Astrocyte of the spinal cord (primary cell): ENCODE measurements at places on chromosomes 4 and X.

DNA sequence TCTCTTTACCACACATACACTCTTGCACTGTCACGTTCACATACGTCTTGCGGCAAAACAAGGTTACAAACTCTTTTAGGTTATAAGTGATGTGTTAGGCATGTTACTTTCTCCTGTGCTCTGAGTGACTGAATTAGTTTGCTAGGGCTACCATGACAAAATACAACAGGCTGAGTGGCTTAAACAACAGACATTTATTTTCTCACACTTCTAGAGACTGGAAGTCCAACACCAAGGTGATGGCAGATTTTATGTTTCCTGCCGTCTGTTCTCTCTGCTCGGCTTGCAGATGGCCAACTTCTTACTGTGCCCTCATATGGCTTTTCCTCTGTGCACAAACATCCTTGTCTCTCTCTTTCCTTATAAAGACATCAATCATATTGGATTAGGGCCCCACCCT is 1224.3 kb upstream of the TENM3 start:
- DNase-seq = no peak

- peak; percentile 83 for DNase-seq
Observed at GRCh38 chr4:169810325-169811323, 52.9 kb upstream of the HPF1 start.

DNA sequence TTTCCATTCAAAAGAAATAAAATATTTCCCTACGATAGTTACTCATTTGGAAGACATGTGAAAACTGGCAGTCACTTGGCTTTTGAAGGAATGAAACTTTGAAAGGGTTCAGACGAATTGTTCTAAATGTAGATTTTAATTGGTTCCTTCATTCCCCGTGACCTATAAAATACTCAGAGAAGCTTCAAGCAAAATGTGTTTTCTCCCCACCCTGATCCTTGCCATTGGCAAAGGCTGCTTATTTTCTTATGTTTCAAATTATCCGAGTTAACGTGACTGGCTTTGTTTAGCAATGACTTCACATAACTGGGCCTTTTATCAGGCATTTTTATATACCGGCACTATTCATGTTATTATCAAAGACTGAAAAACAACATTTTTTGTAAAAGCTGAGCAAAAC is 204.1 kb upstream of the NEIL3 start:
- DNase-seq = no peak

DNA sequence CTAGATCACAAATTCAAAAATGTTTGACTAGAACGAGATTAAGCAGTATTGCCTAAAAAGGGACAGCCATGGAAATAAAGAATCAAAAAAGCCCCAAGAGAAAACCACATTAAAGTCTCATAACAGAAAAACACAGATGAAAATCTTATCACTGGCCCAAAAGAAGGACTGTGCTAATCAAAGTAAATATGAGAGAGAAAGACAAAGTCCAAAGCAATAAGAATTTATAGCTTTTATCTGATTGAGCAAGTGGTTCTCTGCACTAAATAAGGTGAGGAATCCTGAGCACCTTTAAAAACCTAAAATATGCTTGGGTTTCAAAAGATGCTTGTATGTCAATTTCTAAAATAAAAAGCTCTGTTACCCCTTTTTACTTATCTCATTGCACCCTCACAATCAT is 409.3 kb downstream of the GASK1B start:
- no peak for DNase-seq

- DNase-seq = no peak
Observed at GRCh38 chrX:71144651-71145050, at the start of gene NLGN3. TSS of gene NLGN3 (plus strand) at chrX:71144841. CDS start at chrX:71147750, 2,909 bp downstream.

DNA sequence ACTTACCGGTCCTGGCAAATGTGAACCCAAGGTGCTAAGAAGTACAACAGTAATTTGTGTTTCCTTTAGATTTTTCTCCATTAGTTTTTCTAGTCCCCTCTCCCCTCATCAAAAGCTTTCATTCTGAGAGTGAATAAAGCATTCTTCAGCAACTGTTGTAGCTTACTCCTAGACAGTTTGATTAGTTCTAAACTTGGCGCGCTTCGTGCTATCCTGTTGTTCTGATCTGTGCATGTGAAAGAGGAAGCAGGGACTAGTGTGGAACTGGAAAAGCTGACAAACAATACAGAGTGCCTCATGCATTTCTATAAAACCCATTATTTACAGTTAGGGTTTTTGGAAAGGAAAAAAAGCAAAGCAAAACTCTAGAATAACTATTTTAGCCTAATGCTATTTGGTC is 556.9 kb upstream of the SLIT2 start:
- DNase-seq = no peak

GRCh38 chr4:55668449-55668848 is 32.4 kb upstream of the NMU start:
- DNase-seq = no peak

GRCh38 chrX:23403849-23404248 is 69.2 kb downstream of the PTCHD1 start:
- DNase-seq = no peak

DNA sequence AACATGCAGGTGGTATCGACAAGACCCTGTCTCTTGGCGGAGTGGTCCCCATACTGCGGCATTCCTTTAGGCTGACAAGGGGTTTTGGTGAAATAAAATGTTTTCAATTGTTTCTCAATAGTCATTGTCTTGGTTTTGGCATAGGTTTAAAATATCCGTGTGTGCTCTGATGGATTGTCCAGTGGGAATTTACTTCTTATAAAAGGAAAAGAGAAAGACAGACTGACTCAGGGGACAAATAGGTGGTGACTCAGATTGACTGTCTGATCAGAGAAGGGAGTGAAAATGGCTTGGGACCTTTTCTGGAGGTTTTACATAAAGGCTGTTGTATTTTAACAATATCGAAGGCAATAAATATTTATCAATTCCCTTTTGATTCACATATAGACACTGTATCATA is 129.8 kb downstream of the SORBS2 start:
- peak; percentile 65 for DNase-seq

DNA sequence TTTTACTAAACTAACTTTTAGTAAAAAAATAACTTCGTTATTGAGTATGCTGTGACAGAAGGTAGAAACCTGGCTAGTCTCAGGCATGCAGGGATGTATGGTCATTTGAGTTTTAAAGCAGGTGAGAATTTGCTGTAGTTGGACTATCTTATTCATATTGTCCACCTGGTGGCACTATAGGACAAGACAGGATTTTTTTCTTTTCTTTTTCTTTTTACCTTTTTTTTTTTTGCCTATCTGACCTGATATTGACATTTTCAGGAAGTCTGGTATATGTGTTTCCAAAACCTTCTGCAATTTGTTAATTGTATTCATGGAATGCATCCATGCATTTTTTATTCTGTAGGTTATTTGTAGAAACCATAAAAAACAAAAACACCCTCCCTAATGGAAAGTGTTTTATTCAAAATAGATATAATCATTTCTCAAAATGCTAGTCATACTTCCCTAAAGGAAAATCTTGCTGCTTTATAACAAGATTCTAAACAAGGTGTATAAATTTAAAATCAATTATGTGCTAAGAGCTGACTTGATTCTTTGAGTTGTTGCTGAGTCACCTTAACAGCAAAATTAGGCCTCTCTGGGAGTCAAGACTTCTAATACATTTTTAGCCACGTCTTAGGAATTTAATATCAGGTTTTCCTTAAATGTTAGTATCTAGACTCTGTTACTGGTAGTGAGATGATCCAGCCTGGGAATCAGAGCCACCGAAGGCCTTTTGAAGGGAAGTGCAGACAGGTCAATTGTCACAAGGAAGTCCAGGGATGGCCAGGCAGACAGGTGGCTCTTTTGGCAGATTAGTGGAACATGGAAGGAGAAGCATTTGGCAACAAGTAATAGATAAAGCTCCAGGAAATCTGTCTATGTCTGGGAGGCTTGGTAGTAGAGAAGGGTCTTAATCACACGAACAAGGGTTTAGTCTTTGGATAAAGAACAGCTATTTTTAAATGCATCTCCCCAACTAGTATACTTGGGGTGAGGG is 201.3 kb upstream of the GNPDA2 start:
- DNase-seq = peak; percentile 31

- peak; percentile 32 for DNase-seq
Observed at GRCh38 chrX:150363561-150364346, 637 bp downstream of the MAMLD1 start.

GRCh38 chrX:103092942-103093341 is at the start of gene NXF3:
TSS of gene NXF3 (minus strand) at chrX:103093143. CDS start at chrX:103093023, 120 bp downstream.
- no peak for DNase-seq

DNA sequence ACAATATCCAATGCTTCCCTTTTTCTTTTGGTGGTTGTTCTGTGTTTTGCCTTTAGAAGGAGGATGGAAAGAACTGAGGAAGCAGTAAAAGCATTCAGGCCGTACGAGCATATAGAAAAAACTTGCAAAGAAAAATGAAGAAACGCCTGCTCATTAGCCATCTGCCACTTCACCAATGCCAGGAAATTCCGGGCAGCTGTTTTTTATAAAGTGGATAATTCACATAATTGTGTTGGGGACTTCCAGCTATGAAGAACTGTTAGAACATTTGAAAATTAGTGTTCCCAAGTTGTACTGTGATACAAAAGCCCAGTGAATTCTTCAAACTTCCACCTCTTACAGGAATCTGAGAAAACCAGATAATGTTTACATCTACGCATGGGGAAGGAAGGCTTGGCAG is 11.7 kb downstream of the RELL1 start:
- no peak for DNase-seq

GRCh38 chrX:152044383-152044782 is 69.9 kb upstream of the GABRE start:
- DNase-seq = no peak

DNA sequence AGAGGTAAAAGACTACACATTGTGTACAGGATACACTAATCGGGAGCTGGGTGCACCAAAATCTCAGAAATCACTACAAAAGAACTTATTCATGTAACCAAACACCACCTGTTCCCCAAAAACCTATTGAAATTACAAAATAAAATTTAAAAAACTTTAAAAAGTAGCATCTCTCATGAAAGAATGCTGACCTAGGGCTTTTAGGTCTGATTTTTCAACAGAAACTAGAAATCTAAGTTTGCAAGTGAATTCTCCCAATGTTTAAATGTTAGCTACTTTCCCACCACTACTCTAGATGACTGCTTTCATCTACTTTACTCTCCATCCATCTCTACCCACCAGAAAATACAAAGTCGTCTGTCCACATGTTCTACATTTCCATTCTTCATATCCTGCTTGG is 1447.7 kb downstream of the RPA4 start:
- no peak for DNase-seq

GRCh38 chr4:185796176-185796575 is 15.8 kb downstream of the SORBS2 start:
- no peak for DNase-seq

DNA sequence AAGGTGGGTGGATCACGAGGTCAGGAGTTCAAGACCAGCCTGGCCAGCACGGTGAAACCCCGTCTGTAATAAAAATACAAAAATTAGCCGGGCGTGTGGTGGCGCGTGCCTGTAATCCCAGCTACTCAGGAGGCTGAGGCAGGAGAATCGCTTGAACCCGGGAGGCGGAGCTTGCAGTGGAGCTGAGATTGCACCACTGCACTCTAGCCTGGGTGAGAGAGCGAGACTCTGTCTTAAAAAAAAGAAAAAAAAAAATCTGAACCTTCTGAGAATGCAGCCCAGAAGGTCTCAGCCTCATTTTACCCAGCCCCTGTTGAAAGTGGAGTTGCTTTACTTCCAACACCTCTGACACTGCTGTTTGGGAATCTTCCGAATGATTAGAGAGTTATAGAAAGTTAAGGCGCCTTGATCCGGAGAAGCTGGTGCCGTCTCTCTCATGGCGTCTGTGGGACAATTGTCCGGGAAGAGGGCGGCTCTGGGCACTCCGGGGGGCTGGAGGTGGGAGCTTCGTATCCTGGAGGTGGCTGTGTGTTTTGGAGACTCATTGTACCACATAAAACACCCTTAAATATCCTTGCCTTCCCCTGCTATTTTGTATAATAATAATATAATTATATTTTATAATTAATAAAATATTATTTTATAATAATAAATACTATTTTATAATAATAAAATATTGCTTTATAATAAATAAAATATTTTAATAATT is 92.7 kb upstream of the PPP2R3B start:
- no peak for DNase-seq

DNA sequence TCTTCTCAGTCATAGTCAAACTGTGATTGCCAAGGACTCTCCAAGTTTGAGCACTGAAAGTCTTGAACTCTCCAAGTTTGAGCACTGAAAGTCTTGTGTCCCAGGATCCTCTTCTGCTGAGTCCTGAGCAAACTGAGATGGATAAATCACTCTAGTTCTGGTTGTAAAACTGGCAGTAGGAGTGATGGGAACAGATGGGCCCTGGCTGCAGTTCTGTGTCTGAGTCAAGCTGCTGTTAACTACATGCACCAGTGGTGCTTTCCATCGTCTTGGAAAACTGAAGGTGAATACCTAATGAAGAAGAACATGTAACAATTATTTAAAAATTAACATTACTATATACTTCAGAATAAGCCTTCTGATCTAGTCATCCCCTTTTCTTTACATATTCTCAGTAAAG is 27.6 kb upstream of the KCNIP4 start:
- no peak for DNase-seq

DNA sequence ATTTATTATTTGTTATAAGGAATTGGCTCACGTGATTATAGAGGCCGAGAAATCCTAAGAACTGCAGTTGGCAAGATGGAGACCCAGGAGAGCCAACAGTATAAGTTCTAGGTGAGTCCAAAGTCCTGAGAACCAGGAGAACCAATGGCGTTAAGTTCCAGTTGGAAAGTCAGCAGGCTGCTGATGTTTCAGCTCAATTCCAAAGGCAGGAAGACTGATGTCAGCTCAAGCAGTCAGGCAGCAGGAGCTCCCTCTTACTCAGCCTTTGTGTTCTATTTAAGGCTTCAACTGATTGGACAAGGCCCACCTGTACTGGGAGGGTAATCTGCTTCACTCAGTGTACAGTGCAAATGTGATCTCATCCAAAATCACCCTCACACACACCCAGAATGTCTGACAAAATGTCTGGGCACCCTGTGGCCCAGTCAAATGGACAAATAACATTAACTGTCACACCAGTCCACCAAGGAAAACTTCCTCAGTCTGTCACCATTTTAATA is 30.8 kb upstream of the TBL1X start:
- DNase-seq = no peak

GRCh38 chr4:11397819-11398610 is 30.7 kb downstream of the HS3ST1 start:
- no peak for DNase-seq

DNA sequence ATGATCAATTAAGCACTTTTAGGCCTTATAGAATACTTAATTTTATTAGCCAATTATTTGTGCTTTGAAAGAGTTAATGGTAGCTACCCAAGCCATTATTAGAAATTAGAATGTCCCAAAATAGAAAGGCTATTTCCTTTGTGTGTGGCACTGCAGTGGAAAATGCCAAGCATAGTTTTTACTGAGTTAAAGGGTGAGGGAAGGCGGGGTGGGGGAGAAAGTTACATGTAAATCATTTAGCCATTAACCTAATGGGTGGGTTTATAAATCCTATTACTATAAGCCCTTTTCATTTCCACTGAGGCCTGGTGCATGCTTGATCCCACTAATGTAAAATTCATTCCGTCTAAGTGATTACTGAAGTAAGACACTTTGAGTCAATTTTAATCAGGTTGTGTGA is 105.8 kb downstream of the POLA1 start:
- no peak for DNase-seq

GRCh38 chr4:91111556-91111955 is 984.4 kb downstream of the CCSER1 start:
- no peak for DNase-seq

- DNase-seq = no peak
Observed at GRCh38 chr4:182091128-182091527, 152.1 kb upstream of the TENM3 start.

GRCh38 chr4:62133101-62133897 is 933.2 kb downstream of the ADGRL3 start:
- DNase-seq = no peak
